NCI-H510A treated with DMSO at 0.1 percent for 48 hours (cell line): ENCODE measurements at places on chromosomes 5 and 9.

DNA sequence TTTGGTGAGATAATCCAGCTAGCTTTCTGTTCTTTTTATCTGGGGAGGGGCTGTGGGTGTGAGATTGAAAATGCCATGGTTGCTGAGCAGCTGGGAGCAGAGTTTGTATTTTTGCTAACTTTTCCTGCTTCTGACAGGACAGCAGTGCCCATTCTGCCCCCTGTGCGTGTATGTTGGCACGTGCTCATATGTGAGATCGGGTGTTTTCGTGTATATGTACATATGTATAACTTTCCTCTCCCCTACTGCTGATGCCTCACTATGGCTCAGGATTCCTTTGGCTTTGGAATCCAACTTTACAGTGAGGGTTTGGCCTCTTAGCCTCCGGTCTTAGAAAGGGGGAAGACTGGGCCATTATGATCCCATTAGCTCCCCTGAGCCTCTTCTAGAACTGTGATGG is 38.3 kb downstream of the RGS3 start:
- no peak for DNase-seq

- no peak for DNase-seq
Observed at GRCh38 chr5:126852841-126853271, 75.9 kb downstream of the LMNB1 start.

GRCh38 chr5:31066655-31067328 is 126.7 kb upstream of the CDH6 start:
- no peak for DNase-seq

DNA sequence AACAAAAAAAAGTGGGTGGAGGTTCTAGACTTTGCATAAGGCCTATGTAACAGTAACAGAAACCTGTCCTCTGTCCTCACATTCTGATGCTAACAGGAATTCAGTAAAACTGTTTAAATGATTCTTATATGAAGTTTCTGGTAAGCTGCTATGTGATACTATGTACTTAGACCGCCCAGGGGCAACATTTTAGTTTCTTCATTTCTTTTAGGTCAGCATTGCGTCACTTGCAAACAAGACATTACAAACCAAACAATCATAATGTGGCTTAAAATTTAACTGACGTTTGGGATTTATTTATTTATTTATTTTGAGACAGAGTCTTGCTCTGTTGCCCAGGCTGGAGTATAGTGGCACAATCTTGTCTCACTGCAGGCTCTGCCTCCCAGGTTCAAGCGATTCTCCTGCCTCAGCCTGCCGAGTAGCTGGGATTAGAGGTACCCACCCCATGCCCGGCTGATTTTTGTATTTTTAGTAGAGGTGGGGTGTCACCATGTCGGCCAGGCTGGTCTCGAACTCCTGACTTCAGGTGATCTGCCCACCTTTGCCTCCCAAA is 44.3 kb downstream of the TENT4A start:
- no peak for DNase-seq

DNA sequence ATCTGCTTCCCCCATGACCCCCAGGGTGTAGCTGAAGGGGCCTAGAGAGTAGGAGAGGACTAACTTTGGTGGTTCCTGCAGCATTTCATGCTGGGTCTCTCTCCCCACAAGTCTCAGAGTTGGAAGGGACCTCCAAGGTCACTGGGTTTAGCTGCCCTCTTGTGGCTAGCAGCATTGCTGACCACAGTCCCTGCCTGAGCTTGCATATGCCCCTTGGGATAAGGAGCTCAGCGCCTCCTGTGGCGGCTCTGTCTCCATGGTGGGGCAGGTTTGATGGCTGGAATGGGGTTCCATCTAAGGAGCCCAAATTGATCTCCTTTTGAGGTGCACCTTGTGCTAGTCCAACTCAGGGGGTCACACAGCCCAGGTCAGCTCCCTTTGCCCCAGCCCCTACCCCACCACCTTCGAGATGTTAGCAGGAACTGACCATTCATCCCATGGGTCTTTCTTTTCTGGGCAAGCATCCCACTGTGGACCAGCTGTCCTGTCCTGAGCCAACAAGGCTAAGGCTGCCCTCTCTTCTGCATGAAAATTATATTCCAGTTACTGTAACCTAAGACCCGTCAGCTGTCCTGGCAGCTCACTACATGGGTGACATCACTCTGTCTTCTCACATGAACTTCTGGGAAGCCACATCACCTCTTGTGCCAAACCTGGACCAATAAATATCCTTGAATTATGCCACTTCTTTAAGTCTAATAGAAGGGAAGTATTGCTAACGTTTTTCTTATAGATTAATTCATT is 196.2 kb downstream of the HSPA4 start:
- no peak for DNase-seq

GRCh38 chr5:59174248-59174844 is 591.5 kb downstream of the RAB3C start:
- peak; percentile 60 for DNase-seq

- no peak for DNase-seq
Observed at GRCh38 chr5:159319363-159319762, 10.9 kb downstream of the IL12B start.

DNA sequence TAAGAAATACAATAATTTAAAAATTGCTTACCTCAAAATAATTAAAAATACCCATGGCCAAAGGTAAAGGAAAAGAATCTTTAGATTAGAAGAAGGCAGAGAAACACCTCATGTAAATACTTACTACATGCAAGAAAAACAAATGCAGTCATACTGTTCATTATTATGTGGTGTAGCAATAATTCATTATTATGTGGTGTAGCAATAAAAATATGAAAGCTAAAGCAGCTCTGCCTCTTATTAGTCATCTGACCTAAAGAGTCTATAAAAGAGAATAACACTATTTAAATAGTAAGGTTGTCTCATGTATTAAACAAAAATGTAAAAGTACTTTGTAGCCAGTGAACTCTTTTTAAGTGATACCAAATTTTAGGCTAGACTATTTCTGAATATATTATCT is 6.6 kb downstream of the DTWD2 start:
- DNase-seq: no peak

DNA sequence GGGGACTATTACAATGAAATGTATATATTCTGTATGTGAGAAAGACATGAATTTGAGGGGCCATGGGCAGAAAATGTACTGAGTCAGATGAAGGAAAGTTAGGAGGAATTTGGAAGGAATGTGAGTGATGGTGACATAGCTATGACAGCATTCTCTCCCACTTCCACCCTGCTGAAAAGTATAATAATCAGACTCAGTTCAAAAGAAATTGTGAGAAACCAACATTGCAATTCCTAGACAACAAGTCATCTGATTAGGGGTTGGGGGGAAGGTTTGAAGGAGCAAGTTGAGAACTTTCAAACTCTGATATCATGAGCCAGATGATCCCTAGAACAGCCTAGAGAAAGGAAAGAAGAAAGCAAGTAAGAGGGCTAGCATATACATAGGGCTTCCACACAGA is 370.6 kb downstream of the DMRTA1 start:
- DNase-seq: no peak

GRCh38 chr5:148343603-148344487 is 8.5 kb downstream of the SPINK9 start:
- DNase-seq: no peak

- DNase-seq: peak; percentile 44
Observed at GRCh38 chr9:106019039-106019680, 324.8 kb downstream of the TMEM38B start.

DNA sequence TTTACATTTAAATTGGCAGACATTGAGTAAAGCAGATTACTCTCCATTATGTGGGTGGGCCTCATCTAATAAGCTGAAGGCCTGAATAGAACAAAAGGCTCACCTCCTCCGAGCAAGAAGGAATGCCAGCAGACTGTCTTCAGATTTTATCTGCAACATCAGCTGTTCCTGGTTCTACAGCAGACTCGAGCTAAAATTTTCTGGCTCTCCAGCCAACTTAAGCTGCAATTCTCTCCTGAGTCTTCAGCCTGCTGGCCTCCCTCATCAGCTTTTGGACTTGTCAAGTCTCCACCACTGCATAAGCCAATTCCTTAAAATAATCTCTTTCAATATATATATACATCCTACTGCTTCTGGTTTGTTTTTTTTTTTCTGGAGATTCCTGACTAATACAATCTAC is 12.5 kb downstream of the TRPM3 start:
- no peak for DNase-seq
